ENCODE measurements at places on chromosomes 12 and 14.
A peak's percentile ranks its signal among the peaks of the same experiment; 100 is the strongest.

GRCh38 chr14:34018564-34019244, 67.8 kb upstream of the EGLN3 start:
- no peak for DNase-seq

DNA sequence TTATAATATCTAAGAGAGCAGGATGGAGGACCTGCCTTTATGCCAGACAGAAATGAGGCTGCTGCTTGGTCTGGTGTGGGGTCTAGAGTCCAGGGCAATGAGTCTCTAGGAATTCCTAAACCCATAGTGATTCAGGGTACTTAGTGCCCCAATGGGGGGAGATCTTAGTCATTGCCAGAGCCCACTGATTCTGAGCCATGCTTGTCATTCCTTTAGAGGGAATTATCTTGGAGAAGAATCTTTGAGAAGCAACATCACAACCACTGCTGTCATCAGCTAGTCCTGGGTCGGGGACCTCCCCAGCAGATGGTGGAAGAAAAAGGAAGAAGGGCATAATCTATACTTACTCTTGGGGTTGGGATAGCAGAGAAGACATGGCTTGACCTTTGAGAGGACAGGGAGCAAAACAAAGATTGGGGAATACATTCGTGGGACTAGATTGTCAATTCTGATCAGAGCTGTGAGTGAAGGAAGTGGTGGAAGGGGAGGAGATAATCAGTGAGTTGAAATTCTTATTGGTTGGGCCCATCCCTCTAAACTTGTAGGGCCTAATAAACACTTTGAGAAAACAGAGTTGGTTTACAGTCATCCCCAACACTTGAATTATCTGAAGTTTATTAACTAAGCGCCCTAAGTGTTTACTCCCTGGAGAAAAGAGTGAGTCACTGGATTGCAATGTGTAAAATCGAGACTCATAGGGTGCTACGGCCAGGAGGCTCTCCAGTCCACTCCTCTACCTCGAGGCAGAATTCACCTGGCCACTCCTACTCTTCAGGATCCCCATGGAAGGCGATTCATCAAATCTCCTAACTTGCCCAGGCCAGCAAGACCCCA, 3.0 kb upstream of the KRT3 start:
- DNase-seq: no peak

- no peak for DNase-seq
These were observed 71.0 kb downstream of the SLC6A15 start for GRCh38 chr12:84841591-84841990.

DNA sequence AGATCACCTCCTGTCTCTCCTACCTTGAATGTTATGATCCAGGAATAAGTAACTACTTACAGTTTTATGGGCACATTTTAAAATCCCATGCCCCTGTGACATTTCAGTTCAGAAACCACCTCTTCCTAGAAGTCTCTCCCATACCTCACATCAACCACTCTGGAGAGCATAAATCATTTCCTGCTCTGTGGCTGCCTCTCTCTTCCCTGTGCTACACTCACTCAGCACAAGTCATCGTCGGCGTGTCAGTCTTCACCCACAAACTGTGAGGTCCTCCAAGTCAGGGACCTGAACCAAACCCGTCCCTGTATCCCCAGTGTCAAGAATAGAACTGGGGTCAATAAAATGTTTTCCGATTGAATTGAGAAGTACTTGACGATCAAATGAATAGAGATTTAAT, 863.3 kb downstream of the BCL11B start:
- no peak for DNase-seq

GRCh38 chr12:131986910-131987309, 37.2 kb downstream of the EP400 start:
- no peak for DNase-seq

DNA sequence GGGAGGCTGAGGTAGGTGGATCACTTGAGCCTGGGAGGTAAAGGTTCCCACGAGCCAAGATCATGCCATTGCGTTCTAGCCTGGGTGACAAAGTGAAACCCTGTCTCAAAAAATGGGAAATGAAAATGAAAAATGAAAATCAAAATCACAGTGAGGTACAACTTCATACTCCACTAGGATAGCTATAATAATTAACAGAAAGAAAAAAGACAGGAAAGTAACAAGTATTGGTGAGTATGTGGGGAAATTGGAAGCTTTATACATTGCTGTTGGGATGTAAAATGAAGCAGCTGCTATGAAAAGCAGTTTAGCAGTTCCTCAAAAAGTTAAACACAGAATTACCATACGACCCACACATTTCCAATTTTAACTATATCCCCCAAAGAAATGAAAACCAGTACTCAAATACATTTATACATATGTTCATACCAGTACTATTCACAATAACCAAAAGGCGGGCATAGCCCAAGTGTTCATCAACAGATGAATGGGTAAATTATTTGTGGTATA, 22.2 kb downstream of the SGPP1 start:
- no peak for DNase-seq

GRCh38 chr12:16389594-16389993, 42.1 kb downstream of the MGST1 start:
- peak; percentile 33 for DNase-seq

DNA sequence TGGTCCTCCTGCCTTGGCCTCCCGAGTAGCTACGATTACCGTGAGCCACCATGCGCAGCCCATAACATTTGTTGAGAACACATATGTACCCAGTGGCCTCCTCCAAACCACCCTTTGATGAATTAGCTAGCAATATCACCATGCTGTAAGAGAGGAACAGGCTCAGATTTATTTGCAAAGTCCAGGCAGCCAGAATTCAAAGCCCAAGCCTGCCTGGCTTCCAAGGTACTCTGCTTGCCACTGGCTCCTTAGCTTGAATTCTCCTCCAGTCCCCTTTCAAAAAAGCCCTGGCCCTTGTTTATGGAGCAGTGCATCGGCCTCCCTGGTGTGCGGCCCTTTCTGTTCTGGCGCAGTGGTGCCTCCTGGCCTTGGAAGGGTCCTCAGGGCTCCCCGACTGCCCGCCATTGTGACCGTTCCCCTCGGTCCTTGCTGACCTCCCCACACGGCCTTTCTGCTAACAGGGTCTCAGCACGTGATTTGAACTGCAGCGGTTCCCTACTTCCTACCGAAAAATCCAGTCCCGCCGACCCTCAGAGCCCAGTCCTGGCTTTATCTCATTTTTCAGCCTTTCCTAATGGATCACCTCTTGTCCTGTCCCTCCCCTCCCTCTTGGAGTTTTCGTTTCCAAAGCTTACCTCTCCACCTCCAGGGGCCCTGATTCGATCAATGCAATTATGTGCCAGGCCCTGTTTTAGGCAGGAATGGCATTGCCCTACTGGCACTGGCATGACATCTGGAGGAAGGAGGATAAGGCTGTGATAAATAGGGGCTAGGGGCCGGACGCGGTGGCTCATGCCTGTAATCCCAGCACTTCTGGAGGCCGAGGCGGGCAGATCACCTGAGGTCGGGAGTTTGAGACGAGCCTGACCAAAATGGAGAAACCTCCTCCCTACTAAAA, 22.0 kb downstream of the SLC25A29 start:
- DNase-seq: no peak

GRCh38 chr12:870378-870777, 79.1 kb downstream of the RAD52 start:
- DNase-seq: no peak

GRCh38 chr14:30225176-30225575, 297.5 kb upstream of the PRKD1 start:
- DNase-seq: no peak

DNA sequence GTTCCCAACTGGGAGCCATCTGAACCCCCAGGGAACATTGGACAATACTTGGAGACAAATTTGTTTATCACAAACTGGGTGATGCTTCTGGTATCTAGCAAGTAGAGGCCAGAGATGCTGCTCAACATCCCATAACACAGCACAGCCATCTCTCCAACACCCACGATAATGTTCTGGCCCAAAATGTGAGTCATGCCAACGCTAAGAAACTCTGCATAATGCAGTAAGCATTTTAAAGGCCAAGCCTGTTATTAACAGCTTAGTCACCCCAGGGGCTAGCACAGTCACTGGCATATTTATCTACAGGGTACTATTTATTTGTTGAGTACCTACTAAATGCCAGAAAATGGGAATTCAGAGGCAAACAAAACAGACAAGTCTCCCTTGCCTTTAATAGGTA, 873.1 kb upstream of the TMEM132C start:
- DNase-seq: no peak

GRCh38 chr12:51295651-51296050, 25.4 kb upstream of the SMAGP start:
- no peak for DNase-seq

- peak; percentile 32 for DNase-seq
These were observed 188.1 kb downstream of the SLC5A8 start for GRCh38 chr12:101021911-101022388.

DNA sequence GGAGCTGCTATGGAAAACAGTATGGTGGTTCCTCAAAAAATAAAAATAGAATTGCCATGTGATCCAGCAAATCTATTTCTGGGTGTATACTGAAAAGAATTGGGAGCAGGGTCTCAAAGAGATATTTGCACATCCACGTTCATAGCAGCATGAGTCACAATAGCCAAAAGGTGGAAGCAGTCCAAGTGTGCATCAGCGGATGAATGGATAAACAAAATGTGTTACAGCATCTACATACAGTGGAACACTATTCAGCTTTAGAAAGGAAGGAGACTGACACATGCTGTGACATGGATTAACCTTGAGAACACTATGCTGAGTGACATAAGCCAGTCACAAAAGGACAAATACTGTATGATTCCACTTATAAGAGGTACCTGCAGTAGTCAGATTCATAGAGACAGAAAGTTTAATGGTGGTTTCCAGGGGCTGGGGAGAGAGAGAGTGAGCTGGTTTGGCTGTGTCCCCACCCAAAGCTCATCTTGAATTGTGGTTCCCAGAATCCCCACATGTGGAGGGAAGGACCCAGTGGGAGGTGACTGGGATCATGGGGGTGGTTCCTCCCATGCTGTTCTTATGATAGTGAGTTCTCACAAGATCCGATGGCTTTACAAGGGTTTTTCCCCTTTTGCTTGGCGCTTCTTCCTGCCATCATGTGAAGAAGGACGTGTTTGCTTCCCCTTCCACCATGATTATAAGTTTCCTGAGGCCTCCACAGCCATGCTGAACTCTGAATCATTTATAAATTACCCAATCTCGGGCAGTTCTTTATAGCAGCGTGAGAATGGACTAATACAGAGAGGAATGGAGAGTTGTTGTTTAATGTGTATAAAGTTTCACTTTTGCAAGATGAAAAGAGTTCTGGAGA, 17.6 kb upstream of the TBC1D30 start:
- DNase-seq: peak; percentile 46

GRCh38 chr14:86357876-86358275, 827.9 kb downstream of the FLRT2 start:
- no peak for DNase-seq

GRCh38 chr12:561908-562593, 101.2 kb downstream of the NINJ2 start:
- DNase-seq: no peak

DNA sequence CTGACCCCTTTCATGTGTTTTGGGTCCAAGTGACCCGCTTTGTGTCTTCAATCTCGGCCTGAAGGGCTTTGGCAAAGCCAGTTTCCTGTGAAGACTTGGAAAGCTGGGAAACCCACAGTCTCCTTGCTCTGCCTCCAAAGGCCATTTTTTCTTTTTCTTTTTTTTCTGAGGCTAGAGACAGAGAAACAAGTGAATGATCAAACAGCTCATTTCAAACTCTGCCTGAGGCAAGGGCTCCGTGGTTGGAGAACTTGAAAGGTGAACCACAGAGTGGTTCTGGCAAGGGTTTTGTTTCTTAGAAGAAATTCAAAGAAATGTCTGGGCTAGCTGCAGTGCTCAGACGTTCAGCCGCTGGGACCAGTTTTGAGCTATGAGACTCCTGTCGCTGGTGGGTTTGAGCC, 62.7 kb downstream of the ERH start:
- no peak for DNase-seq

DNA sequence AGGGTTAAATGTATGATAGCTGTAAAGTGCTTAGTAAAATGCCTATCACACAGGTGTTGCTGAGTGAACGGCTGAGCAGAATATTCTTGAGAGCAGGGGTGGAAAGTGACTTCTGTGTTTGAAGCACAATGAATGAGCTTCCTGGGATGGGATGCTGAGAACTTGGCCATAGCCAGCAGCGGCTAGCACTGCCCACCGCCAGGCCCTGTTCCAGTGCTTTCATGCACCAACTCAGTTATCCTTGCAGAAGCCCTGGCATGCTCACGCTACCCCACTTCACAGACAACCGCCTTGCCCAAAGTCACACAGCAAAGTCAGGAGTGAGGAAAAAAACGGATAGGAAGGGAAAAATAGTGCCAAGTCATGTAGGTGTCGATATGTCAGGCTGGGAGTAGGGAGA, 10.9 kb downstream of the DYNC1H1 start:
- no peak for DNase-seq

DNA sequence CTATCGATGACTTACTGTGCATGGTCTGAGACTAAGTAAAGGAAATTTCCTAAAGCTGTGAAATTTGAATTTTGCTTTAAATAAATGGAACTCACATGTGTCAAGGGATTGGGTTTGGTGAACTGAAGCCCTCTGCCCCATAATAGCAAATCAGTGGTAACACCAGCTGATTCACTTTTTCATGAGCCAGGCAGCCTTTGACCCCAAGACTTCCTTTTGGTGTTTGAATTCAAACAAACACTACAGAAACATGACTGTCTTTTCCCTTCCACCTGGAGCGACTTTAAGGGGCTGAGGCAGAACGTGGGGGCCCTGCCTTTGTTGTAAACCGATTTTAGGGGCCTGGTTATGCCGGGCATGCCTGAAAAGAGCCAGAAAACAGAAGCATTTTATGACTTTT, 28.8 kb downstream of the KCTD10 start:
- DNase-seq: no peak

DNA sequence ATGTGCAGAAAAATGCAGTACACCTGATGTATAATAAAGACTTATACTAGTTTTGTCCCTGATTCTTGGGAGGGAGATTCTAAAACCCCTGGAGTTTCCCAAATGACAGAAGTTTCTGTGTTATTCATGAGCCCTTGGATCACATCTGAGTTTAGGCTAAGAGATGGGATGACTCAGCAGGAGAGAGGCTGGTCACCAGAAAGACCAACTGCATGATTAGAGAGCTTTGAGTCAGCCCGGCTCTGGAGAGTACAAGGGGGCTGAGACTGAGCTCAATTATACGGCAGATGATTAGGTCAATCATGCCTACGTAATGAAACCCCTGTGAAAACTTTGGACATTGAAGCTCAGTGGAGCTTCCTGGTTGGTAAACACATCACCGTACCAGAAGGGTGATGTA, 174.2 kb downstream of the SSPN start:
- DNase-seq: peak; percentile 53

GRCh38 chr12:90084018-90084417, 375.4 kb upstream of the ATP2B1 start:
- DNase-seq: no peak

GRCh38 chr14:49703965-49704364, 11.0 kb downstream of the KLHDC1 start:
- DNase-seq: no peak

DNA sequence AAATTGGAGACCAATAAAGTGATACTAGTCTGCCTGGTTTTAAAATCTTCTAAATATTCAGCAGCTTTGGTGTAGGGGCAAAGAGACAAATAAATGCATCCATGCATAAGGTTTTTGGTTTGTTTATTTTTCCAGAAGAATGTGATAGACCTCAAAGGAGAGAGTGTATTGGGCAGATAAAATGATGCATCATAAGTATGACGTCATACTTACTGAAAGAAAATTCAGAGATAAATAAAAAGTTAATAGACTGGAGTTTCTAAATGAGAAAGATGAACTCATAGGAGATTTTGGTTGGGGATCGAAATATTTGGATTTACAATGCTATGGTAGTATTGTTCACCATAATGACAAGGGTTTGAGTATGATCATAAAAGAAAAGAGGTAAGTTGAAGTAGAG, 10.2 kb downstream of the SYT10 start:
- no peak for DNase-seq

- DNase-seq: no peak
These were observed 33.2 kb upstream of the FZD10 start for GRCh38 chr12:130128790-130129735.

Data from fibroblast of skin of left quadriceps (primary cell).